Gastrocnemius medialis (tissue), 4 donors: ENCODE measurements at places on chromosomes 7 and 10. TPM values are rescaled to one million over a fixed set of nuclear protein-coding genes. Genes with fewer than 3 reads are reported as not detected.

The TSPAN14 gene
- total RNA-seq, result 25.2 TPM

GRCh38 chr7:158344706-158345300 is 242.8 kb downstream of the PTPRN2 start:
- DNase-seq, result no peak

- no peak for DNase-seq
Observed at GRCh38 chr7:152328234-152328633, 107.6 kb downstream of the KMT2C start.

- DNase-seq, result no peak
Observed at GRCh38 chr10:120794390-120794789, 56.8 kb upstream of the WDR11 start.

DNA sequence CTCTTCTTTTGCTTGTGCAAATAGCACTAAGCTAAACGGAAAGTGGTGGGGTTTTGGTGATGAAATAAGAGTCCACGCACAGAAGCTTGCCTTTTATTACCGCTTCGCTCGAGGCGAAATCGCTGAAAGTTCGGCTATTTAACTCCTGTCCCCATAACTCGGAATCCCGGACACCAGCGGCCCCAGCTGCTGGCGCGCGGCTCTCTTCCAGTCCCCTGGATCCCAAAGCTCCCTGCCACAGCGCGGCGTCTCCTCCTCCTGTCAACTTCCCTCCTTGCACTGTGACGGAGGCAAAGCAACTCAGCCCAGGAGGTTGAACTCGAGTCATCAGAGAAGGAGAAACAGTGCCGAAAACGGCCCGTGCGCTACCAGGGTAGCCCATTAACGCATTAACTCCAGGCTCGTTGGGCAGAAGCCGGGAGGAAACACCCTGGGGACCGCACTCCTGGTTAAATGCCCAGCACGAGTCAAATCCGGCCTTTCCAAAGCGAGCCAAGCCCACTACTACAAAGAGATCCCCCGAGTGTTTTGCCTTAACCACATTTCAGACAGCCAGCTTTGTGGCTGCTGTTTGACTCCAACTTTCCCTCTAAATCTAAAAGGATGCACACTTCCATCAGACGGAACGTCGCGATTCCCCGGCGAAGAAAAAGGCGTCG is 1.3 kb downstream of the SEMA3D start:
- DNase-seq, result no peak
